ENCODE measurements at places on chromosomes 1 and 21. TPM values are rescaled to one million over a fixed set of nuclear protein-coding genes. Genes with fewer than 3 reads are reported as not detected.

- no peaks in the 10 kb centered on the region for H3K36me3 ChIP-seq
- H3K27me3 ChIP-seq: no peaks in the 10 kb centered on the region
- no peak overlapping the region for H3K27ac ChIP-seq
- no peak for DNase-seq
- no peaks in the 10 kb centered on the region for H3K4me1 ChIP-seq
Measured at GRCh38 chr1:88088481-88088880, 595.6 kb upstream of the PKN2 start.

- peaks cover 2% of the 10 kb centered on the region for H3K36me3 ChIP-seq
- no peaks in the 10 kb centered on the region for H3K27me3 ChIP-seq
- DNase-seq: no peak
- H3K27ac ChIP-seq: peak overlapping the region; percentile 34
- no peak overlapping the region for H3K4me3 ChIP-seq
- H3K4me1 ChIP-seq: peaks cover 92% of the 10 kb centered on the region
Measured at GRCh38 chr1:205667909-205668643, 12.2 kb downstream of the SLC45A3 start.

GRCh38 chr1:90534116-90534515 lies 183.0 kb downstream of the BARHL2 start:
- no peak for DNase-seq
- H3K4me3 ChIP-seq: no peak overlapping the region
- no peaks in the 10 kb centered on the region for H3K27me3 ChIP-seq
- H3K4me1 ChIP-seq: no peaks in the 10 kb centered on the region

DNA sequence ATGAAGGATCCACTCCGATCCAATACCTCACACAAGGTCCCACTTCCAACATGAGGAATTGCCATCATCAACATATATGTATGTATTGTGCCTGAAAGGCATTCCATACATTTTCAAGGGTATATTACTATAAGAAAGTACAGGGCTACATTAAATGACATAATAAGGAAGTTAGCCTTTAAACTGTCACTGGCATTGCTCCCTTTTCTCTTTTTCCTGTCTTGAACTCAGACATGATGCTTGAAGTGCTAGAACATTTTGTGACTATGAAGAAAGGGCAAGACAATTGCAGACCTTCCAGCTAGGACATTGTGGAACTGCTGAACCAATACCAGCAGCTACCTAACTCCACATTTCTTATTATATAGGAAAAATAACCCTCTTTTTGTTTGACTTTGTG lies 2.9 kb upstream of the TSPAN2 start:
- peaks cover 19% of the 10 kb centered on the region for H3K4me1 ChIP-seq
- DNase-seq: no peak
- H3K27ac ChIP-seq: no peak overlapping the region
- no peak overlapping the region for H3K4me3 ChIP-seq
- H3K36me3 ChIP-seq: no peaks in the 10 kb centered on the region

DNA sequence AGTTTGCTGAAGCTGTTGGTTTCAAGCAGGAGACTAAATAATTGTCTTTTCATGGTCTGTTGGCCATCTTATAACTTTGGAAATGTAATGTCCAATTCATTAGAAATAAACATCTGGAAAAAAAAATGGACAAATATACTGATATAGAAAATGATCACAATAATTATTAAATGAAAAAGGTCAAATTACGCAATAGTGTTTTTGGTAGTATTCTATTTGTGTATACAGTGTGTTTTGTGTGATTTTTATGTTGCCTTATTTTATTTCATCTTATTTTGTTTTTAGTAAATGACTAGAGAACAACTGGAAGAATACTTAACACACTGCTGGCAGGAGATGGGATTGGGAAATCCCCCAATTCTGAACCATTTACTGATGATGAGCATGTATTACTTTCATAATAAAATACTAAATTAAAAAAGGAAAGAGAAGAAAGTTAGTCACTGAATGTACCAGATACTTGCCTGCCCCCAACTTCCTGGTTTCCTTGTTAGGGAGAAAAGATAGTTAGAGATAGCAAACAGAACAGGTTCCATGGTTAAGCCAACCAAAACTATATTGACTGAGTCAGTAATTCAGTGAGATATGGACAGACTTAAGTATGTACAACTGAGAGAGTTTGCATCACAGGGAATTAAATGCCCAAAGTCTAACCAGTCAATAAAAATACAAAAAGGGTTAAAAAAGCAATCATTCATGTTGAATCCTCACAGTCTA lies 24.0 kb upstream of the SAMD13 start:
- no peak for DNase-seq
- no peaks in the 10 kb centered on the region for H3K27me3 ChIP-seq
- no peaks in the 10 kb centered on the region for H3K36me3 ChIP-seq
- H3K4me3 ChIP-seq: no peak overlapping the region
- H3K4me1 ChIP-seq: no peaks in the 10 kb centered on the region
- H3K27ac ChIP-seq: no peak overlapping the region

DNA sequence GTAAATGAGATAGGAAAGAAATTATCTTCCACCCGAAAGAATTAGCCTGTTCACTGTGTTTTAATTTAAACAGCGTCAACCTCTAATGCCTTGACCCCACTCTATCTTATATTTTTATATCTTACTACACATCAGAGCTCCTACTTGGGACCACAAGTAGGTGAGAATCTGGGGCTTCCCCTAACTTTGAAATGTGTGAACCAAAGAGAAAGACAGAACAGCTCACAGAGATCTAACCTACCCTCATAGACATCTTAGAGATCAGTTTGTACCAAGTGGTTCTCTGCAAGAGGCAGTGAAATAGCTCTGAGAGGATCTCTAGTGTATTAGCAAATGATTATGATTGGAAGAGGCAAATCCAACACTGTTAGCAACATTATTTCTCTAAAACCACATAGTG lies 31.0 kb upstream of the IFI16 start:
- no peak overlapping the region for H3K4me3 ChIP-seq
- no peak overlapping the region for H3K27ac ChIP-seq
- no peaks in the 10 kb centered on the region for H3K36me3 ChIP-seq

Gene DNAJC28
- 0.43 TPM for total RNA-seq

- H3K4me1 ChIP-seq: peaks cover 32% of the 10 kb centered on the region
- H3K27me3 ChIP-seq: no peaks in the 10 kb centered on the region
- no peak for DNase-seq
- no peaks in the 10 kb centered on the region for H3K36me3 ChIP-seq
- H3K4me3 ChIP-seq: no peak overlapping the region
- H3K27ac ChIP-seq: no peak overlapping the region
Measured at GRCh38 chr1:164716992-164717703, 158.2 kb downstream of the PBX1 start.

DNA sequence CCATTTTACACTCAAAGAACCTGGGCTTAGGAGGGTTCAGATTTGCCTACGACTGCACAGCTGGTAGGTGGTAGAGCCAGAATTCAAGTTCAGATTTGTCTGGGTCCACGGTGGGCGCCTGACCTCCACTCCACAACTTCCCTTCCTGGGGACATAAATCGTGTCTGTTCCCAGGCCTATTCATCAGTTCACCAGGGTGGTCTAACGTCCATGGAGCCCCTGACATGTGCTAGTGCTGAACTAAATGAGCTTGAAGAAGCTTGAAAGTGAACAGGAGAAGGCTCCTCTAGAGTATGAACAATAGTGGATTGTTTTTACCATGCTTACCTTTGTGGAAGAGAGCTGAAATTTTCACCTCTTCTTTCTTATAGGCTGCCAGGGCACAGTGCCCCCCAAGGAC lies 32.5 kb upstream of the KIF1B start:
- peaks cover 72% of the 10 kb centered on the region for H3K36me3 ChIP-seq
- H3K27me3 ChIP-seq: no peaks in the 10 kb centered on the region
- H3K4me1 ChIP-seq: no peaks in the 10 kb centered on the region
- H3K27ac ChIP-seq: no peak overlapping the region
- DNase-seq: no peak

DNA sequence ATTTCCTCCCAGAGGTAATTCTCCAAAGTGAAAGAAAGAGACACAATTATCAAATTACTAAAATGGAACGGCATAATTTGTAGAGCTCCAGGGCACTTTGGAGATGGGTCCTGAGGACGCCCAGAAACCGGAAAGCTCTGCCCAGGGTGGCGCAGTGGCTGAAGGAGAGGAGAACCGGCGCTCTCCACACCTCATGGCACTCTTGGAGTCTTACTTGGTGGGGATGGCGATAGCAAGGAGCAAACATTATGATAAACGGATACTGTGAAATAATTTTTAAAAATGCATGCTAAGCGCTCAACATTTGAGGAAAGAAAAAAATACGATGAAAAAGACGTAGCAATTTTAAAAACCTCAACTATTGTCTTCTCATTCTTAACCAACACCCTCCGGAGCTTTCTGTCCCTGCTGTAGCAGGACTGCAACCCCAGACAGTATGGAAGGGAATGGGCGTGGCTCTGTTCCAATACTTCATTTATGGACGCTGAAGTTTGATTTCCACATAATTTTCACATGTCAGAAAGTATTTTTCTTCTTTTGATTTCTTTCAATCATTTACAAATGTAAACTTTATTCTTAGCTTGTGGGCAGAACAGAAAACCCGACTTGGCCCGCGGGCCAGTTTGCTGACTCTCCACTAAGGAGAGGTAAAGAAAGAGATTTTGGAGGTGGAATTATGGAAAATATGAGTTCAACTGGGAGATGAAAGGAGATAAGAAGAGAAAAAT lies 1.1 kb downstream of the S100A11 start:
- no peaks in the 10 kb centered on the region for H3K27me3 ChIP-seq
- peak; percentile 77 for DNase-seq
- H3K4me1 ChIP-seq: peaks cover 69% of the 10 kb centered on the region

Gene TFAP2E
- total RNA-seq: not detected

Gene CAMSAP2
- total RNA-seq: 8.8 TPM

Gene CD53
- 65.2 TPM for total RNA-seq

- H3K4me3 ChIP-seq: no peak overlapping the region
- DNase-seq: peak; percentile 90
- peaks cover 60% of the 10 kb centered on the region for H3K4me1 ChIP-seq
Measured at GRCh38 chr1:12433323-12434053, 184.5 kb downstream of the DHRS3 start.

GRCh38 chr1:232512712-232513111 lies 117.2 kb downstream of the SIPA1L2 start:
- peaks cover 5% of the 10 kb centered on the region for H3K36me3 ChIP-seq
- H3K27me3 ChIP-seq: no peaks in the 10 kb centered on the region
- H3K4me3 ChIP-seq: no peak overlapping the region
- H3K4me1 ChIP-seq: no peaks in the 10 kb centered on the region
- no peak overlapping the region for H3K27ac ChIP-seq

- no peaks in the 10 kb centered on the region for H3K36me3 ChIP-seq
- H3K4me3 ChIP-seq: no peak overlapping the region
Measured at GRCh38 chr1:205443585-205444299, 12.1 kb downstream of the BLACAT1 start.

DNA sequence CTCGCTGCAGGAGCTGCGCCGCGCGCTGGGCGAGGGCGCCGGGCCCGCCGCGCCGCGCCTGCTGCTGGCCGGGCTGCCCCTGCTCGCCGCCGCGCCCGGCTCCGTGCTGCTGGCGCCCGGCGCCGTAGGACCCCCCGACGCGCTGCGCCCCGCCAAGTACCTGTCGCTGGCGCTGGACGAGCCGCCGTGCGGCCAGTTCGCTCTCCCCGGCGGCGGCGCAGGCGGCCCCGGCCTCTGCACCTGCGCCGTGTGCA lies 730 bp downstream of the OLIG1 start:
- H3K36me3 ChIP-seq: no peaks in the 10 kb centered on the region
- DNase-seq: no peak
- H3K27me3 ChIP-seq: peaks cover 13% of the 10 kb centered on the region
- peak overlapping the region; percentile 53 for H3K4me3 ChIP-seq

DNA sequence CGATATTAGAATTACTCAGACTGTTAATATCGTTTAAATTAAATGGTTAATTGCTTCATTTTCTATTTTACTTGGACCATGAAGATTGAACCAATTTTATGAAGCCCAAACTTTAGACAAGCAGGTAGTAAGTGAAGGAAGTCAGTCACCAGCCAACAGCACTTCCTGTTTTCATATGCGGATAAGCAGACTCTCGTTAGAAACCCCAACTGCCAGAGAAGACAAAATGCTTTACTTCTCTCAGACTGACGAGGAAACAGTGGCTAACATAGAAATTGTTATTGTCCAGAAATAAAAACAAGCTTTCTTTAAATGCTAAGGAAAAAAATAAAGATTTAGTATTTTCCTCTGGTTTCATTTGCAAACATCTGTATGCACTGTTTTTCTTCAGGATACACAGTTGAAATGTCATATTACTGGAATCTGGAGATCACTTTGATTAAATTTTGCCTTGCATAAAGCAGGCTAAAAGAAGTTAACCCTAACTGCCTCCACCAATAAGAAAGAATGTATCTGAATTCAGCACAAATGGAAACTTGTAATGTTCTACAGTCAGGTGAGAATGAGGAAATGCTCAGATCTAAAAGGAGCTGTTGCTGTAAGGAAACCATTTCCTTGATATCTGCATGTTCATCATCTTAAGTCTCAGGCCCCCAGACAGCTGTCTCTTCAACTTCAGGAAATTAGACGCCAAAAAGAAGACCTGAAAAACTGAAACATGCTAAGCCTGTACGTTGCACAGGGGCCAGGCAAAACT lies 129.8 kb upstream of the SAMSN1 start:
- H3K27me3 ChIP-seq: no peaks in the 10 kb centered on the region
- no peaks in the 10 kb centered on the region for H3K4me1 ChIP-seq
- DNase-seq: no peak
- no peaks in the 10 kb centered on the region for H3K36me3 ChIP-seq
- no peak overlapping the region for H3K4me3 ChIP-seq

DNA sequence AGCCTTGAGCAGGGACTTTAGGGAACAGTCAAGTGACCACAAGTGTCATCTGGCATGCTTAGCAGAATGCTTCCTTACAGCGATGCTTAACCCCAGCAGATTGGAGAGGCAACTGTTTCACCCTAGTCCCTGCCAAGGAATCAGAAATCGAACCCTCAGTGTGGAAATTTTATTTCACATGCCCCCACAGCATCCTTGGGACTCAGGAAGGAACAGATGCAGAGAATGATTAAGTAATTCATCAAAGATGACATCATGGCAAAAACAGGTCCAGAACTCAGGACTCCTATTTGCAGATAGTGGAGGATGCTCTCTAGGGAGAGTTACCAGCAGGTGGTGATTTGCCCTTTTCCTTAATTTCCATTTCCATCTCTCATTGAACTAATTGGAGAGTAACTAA lies 333.0 kb upstream of the KAZN start:
- H3K4me1 ChIP-seq: no peaks in the 10 kb centered on the region
- H3K27me3 ChIP-seq: no peaks in the 10 kb centered on the region
- DNase-seq: no peak
- H3K4me3 ChIP-seq: no peak overlapping the region

DNA sequence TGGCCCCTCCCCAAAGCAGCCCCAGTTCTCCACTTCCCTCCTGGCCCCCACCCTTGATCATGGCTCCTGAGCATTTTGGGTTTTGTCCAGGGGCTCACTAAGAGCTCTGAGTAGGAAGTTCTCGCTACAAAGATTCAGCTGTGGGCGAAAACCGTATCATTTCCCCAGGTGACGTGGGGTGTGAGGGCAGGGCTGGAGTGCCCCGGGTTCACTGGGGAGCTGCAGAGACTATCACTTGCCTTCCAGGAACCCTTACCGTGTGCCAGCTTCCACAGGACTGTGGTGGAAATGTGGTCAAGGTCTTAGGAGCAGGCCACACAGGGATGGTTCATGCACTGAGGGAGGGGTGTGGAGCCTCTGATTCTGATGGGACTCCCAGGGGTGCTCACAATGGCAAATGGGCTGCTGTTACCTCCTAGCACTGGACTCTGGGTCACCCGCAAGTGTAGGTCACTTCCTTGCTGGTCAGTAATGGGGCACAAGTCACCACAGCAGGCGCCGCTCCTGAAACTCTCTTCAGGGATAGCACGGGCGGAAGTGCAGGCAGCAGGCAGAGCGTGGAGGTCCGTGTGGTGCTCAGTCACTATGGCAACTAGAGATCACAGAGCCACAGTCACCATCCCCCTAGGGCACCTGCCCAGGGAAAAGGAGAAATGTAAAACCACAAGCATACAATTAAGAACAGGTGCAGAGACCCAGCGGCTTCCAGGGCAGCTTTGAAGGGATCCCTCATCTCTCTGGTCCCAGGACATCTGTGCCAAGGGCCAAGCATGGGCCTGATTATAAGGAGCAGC lies 35.4 kb downstream of the RSPH1 start:
- H3K4me1 ChIP-seq: peaks cover 36% of the 10 kb centered on the region
- peak; percentile 91 for DNase-seq
- H3K36me3 ChIP-seq: no peaks in the 10 kb centered on the region
